ENCODE measurements at places on chromosomes 1 and 21.
A peak's percentile ranks its signal among the peaks of the same experiment; 100 is the strongest.

DNA sequence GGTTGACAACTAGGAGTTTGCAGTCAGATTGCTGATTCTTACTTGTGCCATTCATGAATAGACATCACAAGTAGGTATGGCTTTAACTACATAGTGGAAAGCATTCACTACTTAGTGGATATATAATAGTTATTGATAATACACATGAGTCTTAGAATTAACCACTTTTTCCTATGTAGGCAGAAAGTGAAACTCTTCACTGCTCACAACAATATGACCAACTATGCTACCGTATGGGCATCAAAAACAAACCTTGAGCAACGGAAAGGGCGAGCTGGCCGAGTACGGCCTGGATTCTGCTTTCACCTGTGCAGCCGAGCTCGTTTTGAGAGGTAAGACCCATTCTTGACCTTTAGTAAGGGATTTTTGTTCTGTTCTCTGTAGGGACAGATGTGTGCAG, 38.7 kb downstream of the DHX9 start:
- no peak for DNase-seq

DNA sequence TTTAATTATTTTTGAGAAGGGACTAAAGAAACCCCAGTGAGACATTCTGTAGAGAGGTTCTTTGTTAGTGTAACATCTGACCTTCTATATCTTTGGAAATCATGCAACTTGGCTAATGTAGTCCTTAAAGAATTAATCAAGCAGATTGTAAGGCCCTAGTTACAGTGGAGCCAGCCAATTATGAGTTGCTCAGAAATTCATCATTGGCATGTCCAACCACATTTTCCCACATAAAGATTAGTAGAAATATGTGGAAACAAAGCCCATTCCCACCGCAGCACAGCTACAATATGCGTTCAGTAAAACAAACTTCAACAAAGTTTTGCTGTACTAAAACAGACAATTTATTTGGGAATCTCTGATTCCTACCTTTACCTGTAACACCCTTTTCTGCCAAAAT, 27.8 kb downstream of the WNT2B start:
- DNase-seq: peak; percentile 35

GRCh38 chr1:239308701-239309333, 77.6 kb upstream of the CHRM3 start:
- no peak for DNase-seq

- DNase-seq: peak; percentile 62
Observed at GRCh38 chr1:199859491-199859933, 168.0 kb upstream of the NR5A2 start.

- DNase-seq: no peak
Observed at GRCh38 chr1:71511505-71511904, 430.7 kb upstream of the ZRANB2 start.

DNA sequence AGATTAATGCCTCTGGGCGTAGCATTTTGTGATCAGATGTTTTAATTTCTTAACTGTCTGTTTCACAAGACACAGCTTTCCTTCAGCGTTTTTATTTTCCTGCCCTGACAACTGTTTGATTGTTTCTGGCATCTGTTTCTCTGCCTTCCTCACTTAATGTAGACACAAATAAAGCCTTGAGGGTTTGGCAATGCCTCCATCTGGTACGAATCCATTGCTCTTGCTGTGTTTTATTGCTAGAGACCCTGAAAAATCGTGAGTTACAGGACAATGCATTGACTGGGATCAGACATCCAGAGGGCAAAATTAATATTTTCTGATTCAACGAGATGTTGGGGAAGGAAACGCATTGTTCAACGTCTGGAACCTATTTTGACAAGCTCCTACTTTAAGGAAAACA, 363.5 kb downstream of the MRPL39 start:
- no peak for DNase-seq

DNA sequence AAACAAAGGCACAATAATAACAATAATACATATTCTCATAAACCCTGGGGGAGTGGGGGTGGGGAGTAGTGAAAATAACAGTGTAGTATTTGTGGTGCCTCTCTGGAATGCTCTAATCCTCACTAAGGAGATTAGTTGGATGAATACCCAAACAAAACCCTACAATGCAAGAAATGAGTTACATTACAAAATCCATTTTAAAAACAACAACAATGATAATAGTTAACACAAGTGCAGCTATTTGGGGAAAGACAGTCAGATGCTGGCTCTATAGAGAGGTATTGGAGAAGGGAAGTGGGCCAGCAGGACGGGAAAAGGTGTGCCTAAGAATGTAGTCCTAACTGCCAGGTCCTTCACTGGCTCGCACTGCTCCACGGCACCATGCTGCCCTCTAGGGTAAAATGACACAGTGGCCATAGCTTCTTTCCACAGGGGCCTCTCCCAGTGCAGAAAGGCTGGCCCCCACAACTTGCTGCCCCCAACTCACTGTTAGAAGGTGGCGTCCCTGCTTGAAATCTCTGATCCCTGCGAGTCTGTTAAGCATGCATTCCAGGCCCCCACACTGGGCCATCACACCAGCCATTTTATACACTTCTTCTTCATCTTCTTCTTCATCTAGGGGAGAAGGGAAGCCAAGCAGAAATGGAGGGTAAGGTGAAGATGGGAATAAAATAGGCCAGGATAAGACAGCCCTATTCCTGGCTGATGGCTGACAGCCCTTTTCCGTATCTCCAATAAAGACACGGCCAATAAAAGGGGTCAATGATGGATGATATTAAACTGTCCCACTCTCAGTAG, 113.8 kb downstream of the UBR4 start:
- no peak for DNase-seq

- no peak for DNase-seq
Observed at GRCh38 chr1:17113963-17114362, 5.3 kb downstream of the PADI2 start.

DNA sequence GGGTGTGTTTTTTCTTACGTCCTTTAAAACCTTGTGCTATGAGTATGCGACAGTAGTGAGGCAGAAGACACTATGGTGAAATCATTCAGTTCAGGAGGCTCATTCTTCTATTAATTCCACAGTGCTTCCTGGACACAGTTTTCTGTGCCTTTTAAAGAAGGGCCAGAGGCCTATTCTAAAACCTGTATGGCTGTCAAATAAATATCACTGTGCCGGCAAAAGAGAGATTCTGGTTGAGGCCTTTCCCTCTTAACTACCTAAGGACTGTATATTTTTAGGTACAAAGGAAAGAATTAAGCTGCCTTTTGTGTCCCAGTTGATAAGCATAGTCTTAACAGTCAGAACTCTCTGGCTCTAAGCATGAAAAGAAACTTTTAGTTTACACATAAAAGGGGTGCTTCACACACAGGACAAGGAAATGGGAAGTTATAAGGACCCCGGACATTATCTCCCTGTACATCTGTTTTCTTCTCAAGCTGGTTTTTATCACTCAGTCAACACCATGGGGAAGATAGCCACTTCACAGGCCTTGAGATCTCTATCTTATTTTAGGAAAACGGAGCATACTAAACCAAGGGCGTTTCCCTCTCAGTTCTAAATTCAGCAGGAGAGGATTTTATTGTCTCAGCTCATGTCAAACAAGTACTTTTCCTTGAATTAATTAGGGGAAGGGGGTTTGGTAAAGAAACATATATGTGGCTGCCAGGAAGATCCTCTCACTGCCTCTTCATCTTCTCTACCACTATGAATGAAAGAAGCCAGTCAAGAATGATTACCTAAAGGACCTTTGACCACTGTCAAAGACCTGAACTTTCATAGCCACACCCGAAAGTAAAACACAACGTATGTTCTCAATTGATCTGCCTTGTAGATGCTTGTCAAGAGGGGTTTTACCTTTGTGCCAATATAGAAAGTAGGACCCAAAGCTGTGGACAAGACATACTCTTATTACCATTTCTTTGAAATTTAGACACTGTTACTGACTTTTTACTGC, 71.4 kb upstream of the HSPA13 start:
- no peak for DNase-seq

DNA sequence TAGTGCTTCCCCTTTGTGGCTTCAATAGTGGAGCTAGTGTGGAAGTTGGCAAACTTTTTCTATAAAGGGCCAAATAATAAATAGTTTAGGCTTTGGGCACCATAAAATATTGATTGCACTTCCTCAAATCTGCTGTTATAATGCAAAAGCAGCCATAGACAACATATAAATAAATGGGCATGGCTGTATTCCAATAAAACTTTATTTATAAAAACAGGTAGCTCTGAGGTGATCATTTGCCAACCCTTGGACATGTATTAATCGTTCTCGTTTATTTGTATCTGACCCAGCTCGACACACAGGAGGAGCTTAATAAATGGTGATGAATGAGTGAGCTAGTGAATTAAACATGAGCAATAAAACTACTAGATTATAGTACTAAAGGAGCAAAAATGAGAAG, 13.3 kb downstream of the KAZN start:
- no peak for DNase-seq

- DNase-seq: no peak
Observed at GRCh38 chr1:19712928-19713327, 48.3 kb downstream of the HTR6 start.

DNA sequence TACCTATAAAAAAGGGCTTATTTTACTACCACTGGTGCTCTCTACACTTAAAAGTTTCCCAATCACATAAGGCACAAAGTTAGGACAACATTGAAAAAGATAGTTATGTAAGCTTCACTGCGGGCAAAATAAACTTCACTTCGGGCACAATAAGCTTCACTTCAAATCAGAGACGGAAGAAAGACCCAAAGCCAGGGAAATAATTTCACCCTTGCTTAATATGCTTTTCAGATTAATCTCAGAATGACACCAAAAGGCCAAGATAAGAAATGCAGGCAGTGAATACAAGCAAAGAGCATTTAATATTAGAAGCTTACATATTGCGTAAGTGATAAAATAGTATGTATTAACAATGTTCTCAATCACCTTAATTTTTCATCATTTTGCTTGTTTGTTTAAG, 444.2 kb downstream of the SETD4 start:
- peak; percentile 56 for DNase-seq

DNA sequence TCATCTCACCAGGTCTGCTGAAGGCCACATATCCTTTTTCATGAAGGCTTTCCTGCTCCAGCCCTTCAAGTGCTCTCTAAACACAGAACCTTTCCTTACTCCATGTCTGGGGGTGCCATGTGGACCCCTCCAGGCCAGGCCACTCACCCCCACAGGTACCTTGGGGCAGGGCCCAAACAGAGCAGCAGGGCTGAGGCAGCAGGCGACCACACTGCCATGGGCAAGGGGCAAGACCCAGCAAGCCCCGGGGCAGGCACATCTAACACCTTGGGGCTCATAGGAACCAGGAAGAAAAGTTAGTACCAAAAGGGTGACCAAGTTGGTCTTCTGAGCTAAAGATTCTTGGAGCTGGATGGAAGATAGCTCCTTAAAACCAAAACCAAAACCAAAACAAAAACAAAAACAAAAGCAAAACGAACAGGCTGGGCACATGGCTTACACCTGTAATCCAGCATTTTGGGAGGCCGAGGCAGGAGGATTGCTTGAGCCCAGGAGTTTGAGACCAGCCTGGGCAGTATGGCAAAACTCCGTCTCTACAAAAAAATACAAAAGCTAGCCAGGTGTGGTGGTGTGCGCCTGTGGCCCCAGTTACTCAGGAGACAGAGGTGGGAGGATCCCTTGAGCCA, 63.7 kb downstream of the MRPL37 start:
- DNase-seq: no peak

GRCh38 chr1:229093238-229093540, 177.7 kb upstream of the RAB4A start:
- DNase-seq: no peak

DNA sequence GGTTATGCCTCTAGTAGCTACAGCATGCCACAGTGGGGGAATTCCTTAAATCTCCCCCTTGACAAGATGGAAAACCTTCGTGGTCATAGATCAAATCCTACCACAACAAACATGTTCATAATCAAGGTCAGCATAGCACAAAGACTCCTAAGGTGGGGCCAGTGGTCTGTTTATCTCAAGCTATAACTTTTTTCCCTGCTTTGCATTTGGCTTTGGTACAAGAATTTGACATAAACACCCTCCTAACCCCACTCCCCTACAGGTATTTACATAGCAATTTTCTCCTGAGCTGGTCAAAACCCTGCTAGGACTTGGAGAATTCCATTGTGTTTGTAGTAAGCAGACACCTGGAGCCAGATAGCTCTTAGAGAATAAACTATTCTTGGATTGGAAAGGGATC, 58.5 kb downstream of the HIVEP3 start:
- no peak for DNase-seq

- no peak for DNase-seq
Observed at GRCh38 chr1:37723390-37724078, 31.2 kb downstream of the CDCA8 start.

GRCh38 chr21:25561668-25562641, 45.3 kb downstream of the MRPL39 start:
- peak; percentile 59 for DNase-seq

- DNase-seq: no peak
Observed at GRCh38 chr1:114986286-114986685, 43.3 kb upstream of the TSHB start.

- no peak for DNase-seq
Observed at GRCh38 chr1:37478451-37478881, 4.1 kb downstream of the ZC3H12A start.

DNA sequence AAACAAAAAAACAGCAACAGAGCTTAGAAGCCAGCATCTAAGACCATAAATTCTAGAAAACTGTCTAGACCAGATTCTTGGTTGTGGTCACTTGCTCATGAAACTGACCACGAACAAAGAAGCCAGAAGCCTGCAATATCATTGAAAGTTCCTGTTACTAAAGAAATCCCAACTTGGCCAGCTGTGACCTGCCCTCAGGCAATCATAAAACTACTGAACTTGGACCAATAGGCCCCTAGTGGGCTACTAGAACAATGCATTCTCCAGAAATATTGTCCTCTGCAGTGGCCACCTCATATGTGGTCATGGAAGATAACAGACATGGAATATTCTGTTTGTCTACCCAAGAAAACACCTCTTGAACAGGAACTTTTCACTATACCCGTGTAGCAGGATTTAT, 87.7 kb downstream of the SPATA17 start:
- DNase-seq: no peak

DNA sequence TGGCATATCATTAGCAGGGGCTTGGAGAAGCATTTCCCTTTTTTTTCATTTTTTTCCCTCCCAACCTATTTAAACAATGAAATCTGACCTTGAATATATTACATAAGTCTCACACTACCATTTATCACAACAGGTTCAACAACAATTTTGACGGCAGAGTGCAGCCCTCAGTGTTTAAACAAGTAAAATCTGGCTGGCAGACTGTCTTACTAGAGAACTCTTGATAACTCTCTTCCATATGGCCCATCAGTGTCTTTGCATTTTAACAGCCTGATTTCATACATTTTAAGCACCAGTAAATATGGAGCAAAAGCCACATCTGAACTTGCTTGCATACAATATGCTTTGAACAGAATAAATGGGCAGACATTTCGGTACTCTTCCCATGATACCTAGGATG, 213.0 kb downstream of the KCTD3 start:
- DNase-seq: no peak

GRCh38 chr1:182794676-182795201, 5.2 kb downstream of the NPL start:
- no peak for DNase-seq

- DNase-seq: no peak
Observed at GRCh38 chr1:172380441-172381244, 39.8 kb upstream of the C1orf105 start.

GRCh38 chr21:15001857-15002606, 62.8 kb downstream of the NRIP1 start:
- no peak for DNase-seq

Data from fibroblast of skin of left biceps (primary cell).